ENCODE measurements at places on chromosomes 5 and 9.

- no peak for DNase-seq
Observed at GRCh38 chr9:100474924-100475276, 2.0 kb downstream of the TMEFF1 start.

GRCh38 chr5:91223886-91224285 is 159.2 kb downstream of the ARRDC3 start:
- no peak for DNase-seq

DNA sequence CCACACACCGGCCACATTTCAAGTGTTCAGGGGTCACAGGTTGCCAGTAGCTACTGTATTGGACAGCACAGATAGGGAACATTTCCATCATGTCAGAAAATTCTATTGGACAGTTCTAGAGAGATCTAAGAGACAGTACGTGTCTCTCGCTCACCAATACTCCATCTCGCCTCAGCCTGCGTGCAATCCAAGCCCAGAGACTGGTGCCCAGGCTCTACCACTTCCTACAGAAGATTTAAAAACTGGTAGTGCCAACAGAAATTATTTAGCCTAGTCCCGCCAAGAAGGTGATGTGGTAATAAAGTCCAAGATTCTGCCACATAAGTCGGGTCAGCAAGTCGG is 390 bp upstream of the SNX2 start:
- no peak for DNase-seq

DNA sequence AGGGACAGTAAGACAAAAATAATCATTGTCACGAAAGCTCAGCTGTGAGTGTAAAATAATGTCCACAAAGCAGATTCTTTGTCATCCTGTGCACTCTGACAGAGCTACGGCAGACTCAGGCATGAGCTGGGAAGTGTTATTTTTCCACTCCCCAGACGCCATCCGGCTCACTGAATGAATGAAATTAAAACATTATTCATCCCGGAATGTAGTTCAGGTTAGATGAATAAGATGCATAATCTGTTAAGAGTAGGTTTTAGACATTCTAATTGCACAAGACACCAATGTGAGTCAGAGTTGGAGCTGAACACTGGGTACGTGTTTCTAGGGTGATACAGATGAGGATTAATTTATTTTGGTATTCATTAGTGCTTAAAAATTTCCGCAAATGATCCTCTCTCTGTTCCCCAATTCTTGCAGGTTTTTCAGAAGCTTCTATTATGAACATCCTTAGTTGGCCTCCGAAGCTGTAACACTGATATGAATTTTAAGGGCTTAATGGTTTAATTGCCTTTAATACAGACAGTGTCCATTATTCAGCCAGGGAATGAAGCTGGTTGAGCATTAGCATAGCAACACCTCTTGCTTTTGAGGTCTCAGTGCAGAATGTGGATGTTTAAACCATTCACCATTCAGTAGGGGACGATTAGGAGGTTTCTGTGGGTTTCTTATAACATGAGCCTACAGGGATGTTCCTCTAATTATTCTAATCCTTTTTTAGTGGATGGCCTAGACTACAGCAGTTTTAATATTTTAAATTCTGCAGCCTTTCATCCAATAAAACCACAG is 65.6 kb upstream of the FRRS1L start:
- no peak for DNase-seq

GRCh38 chr5:160315968-160316367 is 3.6 kb upstream of the CCNJL start:
- DNase-seq: no peak

DNA sequence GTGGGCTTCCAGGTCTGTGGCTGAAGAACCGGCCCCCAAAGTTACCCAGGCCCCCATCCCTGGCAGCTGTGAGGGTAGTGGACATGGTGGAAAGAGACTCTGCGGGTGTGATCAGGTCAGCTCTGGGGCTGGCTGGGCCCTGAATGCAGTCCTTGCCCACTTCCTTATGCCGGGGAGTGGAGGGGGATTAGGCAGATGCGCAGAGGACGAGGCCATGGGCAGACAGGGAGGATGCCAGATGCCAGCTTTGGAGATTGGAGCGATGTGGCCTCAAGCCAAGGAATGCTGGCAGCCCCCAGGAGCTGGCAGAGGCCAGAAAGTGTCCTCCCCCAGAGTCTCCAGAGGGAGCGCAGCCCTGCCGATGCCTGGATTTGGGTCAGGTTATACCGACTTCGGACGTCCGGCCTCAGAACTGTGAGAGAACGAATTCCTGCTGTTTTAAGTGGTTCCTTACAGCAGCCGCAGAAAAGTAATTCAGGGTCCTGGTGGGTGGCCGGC is 69.8 kb downstream of the ADAMTS2 start:
- no peak for DNase-seq

DNA sequence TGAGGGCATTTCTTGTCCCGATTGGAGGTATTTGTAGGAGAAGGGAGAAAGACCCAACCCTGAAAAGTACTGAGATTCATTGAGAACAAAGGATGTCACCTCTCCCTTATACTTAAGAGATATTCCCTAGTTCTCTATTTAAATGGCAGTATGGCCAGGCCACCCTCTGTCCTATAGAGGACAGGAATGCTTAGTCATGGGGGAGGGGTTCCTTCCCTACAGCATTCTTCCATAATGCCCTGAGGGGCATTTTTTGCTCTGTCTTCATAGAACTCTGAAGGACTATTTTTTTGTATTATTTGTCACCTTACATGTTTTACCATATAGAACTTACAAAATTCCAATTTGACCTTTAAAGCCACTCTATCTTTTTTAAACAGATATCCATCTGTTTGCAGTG is 176.3 kb downstream of the TMEM161B start:
- no peak for DNase-seq

DNA sequence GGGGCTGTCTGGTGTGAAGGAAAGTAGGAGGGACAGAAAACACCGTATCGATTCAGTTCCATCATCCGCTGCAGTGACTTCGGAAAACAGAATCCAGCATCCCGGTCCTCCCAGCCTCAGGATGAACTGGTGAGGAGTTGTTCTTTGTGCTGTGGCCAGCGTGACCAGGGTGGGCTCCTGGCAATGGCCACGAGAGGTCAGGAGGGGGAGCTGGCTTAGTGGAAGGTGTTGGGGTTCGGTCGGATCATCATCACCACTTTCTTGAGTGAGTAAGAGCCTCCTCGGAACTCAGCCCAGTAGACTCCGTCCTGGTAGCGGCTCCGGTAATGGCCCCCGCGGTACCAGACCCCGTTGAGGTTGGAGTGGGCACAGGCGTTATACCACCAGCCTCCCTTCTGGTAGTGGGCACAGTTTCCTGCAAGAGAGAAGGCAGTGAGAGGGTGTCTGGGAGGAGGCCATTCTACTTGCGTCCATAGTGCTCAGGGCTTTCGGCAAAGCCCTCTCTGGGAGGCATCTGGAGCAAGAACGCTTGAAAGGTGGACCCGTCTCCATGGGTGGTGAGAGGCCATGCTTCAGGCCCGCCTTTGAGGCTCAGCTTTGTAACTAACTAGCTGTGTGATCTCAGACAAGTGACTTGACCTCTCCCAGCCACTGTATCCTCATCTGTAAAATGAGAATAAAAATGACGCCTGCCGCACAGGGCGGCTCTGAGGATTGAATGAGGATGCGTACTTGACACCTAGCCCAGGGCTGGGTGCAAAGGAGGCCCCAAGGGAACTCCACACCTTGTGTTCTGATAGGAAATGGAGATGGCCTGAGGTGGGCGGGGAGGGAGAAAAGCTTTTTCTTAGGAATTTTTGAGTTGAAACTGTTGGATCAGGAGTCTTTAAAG is 33.5 kb downstream of the ANGPTL2 start:
- DNase-seq: no peak

DNA sequence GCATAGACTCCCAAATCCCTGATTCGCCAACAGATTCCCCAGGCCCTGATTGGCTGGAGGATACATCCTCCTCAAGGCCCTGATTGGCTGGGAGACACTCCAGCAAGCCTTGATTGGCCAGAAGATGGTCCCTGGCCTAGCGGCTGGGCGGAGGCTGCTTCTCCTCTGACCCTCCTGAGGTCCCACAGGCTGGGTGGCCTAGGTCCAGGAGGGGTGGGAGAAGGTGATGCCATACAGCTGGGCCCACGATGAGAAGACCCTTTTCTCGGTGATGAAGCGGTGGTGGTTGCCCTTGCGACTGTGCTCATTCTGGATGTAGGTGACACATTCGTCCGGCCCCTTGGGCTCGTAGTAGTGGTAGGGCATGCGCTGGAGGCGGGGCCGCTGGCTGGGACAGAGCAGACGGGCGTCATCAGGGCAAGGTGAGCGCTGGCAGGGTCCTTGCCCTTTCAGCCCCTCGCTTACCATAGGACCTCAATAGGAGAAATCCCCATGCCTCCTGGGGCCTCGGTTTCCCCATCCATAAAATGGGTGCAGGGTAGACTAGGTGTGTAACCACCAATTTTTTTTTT is 9.0 kb upstream of the AK1 start:
- no peak for DNase-seq

- DNase-seq: no peak
Observed at GRCh38 chr5:120463006-120463680, 957 bp upstream of the PRR16 start.

- no peak for DNase-seq
Observed at GRCh38 chr5:120124031-120124430, 340.1 kb upstream of the PRR16 start.

DNA sequence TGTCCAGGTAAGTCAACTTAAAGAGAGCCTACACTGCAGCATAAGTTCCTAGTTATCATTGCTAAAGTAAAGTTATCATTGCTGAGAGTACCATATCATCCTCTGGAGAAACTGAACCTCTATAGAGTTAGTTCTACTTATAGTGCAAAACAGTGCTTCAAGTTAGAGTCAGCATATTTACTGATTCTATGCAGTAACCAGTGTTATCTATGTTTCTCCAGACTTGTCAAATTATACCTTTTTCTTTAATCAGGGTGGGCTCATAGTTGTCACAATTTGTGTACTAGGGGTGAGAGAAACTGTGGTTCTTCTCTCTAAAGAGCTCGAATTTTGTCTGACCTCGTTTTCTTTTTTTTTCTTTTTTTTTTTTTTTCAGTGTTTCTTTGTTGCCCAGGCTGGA is 79.6 kb downstream of the ANXA2R start:
- no peak for DNase-seq

DNA sequence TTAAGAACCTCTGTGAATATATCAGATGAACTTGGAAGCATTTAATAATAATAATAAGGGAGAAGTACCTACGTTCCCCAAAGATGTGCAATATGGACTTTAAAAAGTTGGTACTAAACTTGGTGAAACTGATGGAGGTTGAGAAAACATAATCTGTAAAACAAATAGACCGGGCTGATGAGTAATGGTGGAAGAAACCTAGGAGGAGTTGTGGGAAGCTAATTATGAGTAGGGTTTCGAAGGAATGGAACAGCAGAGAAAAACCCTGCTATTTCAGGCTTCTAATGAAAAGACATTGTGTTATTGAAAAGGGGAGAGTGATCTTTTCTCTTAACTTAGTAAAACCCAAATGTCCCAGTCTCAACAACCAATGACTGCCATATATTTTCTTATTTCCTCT is 229.3 kb downstream of the PCSK1 start:
- DNase-seq: no peak

- DNase-seq: no peak
Observed at GRCh38 chr5:111626473-111627148, 114.3 kb upstream of the STARD4 start.

GRCh38 chr9:31140316-31140715 is 1244.1 kb upstream of the ACO1 start:
- no peak for DNase-seq

DNA sequence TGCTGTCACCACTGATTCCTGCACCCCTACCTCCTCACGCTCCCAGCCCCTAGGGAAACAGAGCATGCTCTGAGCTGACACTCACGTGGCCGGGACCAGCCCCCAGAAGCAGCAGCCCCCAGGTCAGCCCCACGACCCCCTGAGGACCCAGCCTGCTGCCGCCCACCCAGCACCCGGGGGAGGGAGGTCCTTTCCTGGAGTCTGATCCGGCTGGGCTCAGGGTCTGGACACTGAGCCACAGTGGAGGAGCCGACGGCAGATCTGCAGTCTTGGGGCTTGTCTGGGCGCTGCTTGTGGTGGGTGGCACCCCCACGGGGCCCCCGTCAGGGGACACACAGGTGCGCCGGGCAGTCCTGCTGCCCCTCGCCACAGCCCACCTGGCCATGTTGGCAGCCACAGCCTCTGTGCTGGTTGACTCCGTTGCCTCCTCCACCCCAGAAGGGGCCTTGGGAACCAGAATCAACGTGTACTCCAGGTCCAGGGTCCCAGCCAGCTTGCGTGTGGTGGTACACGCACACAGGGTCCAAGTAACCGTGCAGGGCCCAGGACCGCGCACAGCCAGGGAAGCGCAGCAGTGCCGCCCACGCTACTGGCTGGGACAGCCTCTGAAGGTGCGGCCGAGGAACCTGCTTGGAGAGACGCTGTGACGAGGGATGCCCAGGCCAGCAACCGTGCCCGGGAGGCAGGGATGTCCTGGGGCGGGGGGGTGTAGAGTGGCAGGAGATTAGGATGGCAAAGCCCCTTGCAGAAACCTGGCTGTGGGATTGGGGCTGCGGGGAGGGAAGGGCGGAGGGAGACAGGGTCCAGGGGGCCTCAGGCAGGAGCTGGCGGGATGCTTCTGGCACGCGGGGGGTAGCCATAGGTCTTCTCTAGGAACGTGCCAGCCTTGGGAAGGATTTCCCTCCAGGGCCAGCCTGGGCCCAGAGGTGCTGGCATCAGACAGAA is 3.5 kb downstream of the DNLZ start:
- DNase-seq: peak; percentile 35

- no peak for DNase-seq
Observed at GRCh38 chr9:38380872-38381534, 11.5 kb upstream of the ALDH1B1 start.

DNA sequence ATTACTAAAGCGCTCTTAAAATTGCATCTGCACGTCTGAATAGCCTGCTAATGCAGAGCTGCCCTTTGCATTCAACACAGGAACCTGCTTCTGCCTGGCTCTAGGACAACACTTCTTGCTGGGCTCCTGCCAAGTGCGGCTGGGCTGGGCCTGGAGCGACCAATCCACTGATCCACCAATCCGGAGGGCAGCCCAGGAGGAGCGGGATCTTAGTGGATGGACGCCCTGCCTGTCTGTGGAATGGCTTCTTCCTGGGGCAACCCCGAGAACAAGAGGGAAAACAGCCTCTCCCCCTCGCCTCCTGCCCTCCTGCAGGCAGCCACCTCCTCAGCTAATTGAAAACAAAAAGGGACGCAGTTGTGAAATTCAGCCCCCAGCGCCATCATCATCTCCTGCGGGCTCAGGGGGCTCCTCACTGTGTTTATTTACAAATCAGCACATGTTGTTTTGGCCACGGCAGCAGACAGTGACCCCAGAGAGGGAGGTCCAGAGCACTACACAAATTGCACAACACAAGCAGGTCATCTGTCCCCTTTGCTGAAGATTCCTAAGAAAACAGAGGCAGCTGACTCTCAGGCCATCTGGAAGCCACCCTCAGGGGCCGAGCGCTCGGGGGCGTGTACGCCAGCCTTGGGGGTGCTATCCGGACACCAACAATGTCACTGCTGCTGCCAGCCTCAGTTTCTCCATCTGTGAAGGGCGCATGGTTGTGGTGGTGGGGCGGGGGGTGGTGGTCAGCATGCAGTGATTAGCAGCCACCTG is 57.3 kb downstream of the GADD45G start:
- DNase-seq: peak; percentile 98

GRCh38 chr9:5566054-5566618 is 55.8 kb downstream of the PDCD1LG2 start:
- DNase-seq: no peak
